CD4-positive, alpha-beta T cell treated with Interleukin-4 for 4 hours (primary cell): ENCODE measurements at places on chromosomes 4 and X.

GRCh38 chr4:146134761-146135445, 40.6 kb upstream of the LSM6 start:
- no peak for DNase-seq

DNA sequence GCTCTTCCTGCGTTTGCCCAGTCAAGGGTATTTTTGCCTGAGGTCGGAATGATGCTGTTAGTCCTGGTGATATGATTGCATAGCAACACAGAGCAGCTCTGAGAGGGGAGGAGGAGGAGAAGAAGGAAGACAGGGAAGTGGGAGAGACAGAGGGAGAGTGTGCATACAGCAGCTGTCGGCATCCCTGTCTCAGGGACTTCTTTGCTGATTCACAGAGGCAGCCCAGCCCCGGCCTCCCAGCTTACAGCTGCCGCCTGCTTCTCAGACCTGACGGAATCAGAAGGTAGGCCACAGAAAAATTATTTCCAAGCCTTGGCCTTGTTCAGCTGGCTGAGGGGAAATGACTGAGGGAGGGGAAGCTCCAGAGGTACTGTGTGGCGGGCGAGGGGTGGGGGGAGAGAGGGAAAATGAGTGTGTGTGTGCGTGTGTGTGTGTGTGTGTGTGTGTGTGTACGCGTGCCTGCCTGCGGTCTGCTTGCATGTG, 319 bp downstream of the DRP2 start:
- no peak for DNase-seq

GRCh38 chr4:130419211-130419975, 1323.4 kb downstream of the C4orf33 start:
- DNase-seq, result no peak

DNA sequence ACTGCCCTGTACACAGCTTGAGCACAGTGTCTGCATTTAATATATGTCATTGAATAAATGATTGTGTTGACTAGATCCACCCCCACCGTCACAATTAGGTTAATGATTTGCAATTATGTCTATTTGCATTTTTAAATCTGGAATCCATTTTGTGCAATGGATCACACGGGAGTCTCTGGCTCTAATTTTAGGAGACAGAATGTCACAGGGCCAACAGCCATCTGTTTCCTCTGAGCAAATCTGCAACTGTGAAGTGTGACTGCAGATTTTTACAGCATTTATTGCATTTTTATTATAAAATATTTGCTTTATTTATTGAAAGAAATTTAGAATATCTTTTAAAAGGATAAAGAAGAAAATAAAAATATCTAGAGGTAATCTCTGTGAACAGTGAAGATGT, 316.8 kb downstream of the HS3ST1 start:
- no peak for DNase-seq

GRCh38 chr4:74157154-74157553, 764 bp upstream of the MTHFD2L start:
- no peak for DNase-seq

DNA sequence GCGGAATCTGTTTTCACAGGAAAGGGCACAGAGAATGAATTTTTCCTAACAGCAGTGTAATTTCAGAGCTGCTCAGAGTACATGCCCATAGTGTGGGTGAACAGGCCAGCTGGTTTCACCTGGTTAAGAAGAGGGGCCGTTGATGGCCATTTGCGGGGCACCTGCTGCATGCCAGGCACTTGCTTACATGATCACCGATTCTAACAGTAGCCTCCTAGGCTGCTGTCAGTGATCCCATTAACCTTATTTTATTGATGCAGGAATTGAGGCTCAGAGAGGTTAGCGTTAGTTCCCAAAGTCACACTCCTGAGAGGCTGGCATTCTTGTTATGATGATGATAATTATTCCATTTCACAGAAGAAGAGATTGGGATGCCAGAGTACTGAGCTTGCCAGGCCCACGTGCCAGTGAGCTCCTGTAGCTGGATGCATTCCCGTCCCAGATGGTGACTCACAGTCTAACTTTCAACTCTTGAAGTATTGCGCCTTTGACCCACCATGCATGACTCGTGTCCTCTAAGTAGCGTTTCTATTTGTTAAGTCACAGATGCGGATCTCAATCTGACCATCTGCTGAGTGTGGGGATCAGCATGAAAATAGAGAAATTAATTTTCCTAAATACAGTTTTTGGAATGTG, 76.5 kb downstream of the PSAPL1 start:
- no peak for DNase-seq

GRCh38 chr4:42560467-42560861, 96.4 kb downstream of the ATP8A1 start:
- no peak for DNase-seq

DNA sequence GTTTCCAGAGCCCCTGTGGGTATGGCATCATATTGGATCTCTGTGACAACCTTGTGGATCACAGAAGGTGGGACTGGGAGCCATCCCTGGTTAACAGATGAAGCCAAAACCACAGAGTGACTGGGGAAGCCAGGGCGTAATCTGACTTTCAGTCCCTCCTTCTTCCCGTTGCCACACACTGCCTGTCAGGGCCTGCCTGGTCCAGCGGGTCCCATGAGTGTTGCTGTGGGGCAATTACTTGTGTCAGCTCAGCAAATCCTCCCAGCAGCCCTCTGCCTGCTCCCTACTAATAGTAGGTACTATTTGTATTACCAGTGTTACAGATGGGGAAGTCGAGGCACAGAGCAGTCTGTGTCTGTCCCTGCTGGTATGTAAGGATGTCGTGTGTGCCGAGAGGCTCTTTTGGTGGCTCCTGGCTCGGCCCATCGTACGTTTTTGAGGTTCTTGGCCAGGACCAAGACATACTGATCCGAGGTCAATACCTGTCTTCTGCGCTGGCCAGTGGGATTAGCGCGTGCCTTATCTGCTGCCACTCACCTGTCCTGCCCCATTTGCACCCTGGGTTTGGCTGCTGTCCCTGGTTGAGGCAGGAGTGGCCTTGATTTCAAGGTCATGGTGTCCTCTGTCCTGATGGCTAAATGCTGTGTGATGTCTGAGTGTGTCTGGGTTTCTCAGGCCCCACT, 5.7 kb downstream of the NSG1 start:
- DNase-seq, result no peak

- DNase-seq, result no peak
Observed at GRCh38 chr4:174173360-174173759, 110.1 kb downstream of the FBXO8 start.

DNA sequence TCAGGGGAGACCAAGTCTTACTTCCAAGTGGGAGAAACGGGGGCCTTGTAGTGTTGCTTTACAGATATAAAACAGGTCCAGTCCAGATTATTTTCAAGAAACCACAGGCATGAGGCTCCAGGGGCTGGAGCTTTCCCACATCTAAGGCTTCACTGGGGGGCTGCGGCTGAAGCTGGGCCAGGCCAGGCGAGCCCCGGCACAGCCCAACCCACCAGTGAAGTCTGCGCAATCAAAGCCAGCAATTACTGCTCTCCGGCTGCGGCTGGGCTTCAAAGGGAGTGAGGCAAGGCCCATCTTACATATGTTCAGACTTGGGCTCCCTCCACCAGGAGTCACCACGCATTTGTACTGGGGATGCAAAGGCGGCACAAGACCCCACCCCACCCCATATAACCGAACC, 61.7 kb downstream of the HADH start:
- no peak for DNase-seq

- no peak for DNase-seq
Observed at GRCh38 chrX:40855411-40855810, 120.1 kb upstream of the MED14 start.

DNA sequence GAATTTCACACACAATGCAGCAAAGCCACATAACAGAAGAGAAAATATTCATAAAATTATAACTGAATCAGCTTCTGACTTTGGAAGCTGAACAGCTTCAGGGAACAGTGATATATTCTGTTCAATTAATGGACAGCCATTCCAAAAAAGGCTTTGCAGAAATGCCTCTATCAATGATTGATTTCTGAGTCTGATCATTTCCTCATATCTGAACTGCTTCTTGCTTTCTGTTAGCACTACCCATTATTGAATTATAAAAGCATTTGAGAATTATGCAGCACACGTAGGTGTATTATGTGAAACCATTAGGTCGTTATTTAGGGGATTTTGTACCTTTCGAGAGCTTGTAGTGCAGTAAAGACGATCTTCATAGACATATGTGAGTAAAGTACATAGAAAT, 159.6 kb downstream of the STIM2 start:
- DNase-seq, result no peak

GRCh38 chr4:79574741-79575451, 166.9 kb upstream of the GK2 start:
- DNase-seq, result no peak

DNA sequence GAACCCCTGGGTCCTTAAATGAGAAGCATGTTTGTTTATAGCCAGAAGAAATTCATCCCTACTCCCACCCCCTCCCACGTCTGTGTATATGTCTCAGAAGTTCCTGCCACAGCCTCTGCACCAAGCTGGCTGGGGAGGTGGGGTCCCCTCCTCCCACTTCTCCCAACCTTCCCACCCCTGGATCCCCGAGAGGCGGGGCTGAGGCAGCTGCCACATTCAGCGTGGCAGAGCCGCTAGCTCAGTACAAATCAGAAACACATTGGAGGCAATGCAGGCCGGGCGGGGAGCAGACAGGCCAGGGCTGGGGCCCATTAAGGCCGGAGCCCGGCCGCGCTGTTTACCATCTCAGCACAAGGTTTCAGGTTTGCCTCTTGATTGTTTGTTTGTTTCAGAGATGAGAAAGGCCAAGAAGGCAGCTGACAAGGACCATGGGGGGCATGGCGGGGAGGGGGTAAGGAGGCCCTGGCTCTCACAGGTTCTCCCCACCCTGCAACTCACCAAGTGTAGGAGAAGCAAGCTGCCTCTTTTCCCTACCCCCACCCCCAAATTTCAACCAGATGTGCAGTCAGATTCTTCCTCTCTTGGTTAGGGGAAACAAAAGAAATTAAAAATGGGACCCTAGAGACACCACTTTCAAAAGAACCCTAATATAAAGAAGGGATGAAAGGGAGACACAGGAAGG, 22.3 kb downstream of the PJA1 start:
- no peak for DNase-seq

- DNase-seq, result no peak
Observed at GRCh38 chr4:89645482-89645881, 191.5 kb downstream of the SNCA start.

- DNase-seq, result no peak
Observed at GRCh38 chrX:114889481-114889880, 127.9 kb downstream of the IL13RA2 start.

DNA sequence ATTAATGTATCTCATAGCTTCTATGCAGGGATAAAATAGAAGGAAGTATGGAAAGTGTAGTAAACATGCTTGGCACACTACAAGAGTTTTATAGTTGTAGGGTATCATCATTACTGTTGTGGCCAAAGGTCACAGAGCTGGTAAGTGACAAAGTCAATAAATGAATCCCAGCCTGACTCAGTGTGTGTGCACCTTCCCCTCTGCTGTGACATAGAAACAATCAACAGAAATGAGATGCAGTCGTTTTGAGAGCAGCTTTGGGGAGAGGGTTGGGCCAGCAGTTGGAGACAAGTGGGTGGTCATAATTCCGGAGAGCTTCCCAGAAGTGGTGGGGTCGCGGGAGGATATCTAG, 82.4 kb upstream of the RBPJ start:
- no peak for DNase-seq

- DNase-seq, result no peak
Observed at GRCh38 chrX:96721354-96721753, 36.7 kb downstream of the DIAPH2 start.

- DNase-seq, result no peak
Observed at GRCh38 chr4:8478801-8479744, 38.5 kb downstream of the TRMT44 start.

GRCh38 chr4:118322831-118323502, 29.8 kb downstream of the PRSS12 start:
- DNase-seq, result no peak

- DNase-seq, result no peak
Observed at GRCh38 chr4:132540268-132540667, 608.8 kb upstream of the PCDH10 start.
